Heart right ventricle (tissue), 16 donors: ENCODE measurements at places on chromosomes 16 and 17.

DNA sequence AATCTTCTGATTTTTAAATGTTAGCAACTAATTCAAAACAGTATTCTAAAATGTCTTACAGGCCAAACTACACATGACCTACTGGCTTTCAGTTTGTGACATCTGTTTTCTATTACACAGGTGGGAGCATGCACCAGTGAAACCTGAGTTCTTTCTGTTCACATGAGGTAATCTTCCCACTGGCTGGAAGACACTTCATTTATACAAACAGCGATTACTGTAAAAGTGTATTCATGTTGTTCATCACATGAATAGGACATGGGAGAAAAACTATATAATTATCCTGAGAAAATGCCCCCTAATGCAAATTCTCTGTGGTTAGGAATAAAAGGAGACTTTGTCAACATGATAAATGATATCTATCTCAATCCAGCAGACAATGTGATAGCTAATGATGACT is 11.1 kb upstream of the PIK3R5 start:
- DNase-seq, result no peak

GRCh38 chr16:9061358-9061813 is 30.1 kb upstream of the HAPSTR1 start:
- peak; percentile 37 for DNase-seq

GRCh38 chr16:55622272-55622671 is 33.5 kb upstream of the SLC6A2 start:
- DNase-seq, result no peak

GRCh38 chr16:73617738-73618137 is 569.8 kb upstream of the ZFHX3 start:
- no peak for DNase-seq

GRCh38 chr16:796296-797119 is 4.0 kb downstream of the GNG13 start:
- DNase-seq, result no peak

DNA sequence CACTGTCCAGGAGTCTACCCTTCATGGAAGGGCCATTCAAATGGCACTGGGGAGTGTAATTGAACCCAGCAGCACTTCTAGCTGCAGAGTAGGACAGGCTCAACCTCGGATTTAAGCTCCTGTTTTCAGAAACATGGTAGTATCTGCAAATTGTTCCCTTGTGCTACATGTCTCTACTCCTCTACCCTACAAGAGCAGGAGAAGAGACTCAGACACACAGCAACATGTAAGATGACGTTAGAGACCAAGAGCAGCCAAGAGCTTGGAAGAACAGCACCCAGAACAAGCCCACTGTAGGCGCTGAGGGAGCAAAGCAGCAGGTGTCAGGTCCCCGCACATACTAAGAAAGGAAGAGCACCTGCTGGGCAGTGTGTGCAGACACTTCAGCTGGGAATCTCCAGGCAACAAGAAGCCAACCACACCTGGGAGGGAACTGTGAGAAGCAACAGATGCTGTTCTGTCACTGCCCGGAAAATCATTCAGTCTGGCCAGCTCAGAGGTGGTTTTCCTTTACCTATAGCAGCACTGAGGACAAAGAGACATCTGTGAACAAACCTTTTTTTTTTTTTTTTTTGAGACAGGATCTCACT is 35.6 kb upstream of the MNT start:
- DNase-seq, result no peak

- DNase-seq, result no peak
Observed at GRCh38 chr17:74004056-74004455, 199.4 kb upstream of the RPL38 start.

DNA sequence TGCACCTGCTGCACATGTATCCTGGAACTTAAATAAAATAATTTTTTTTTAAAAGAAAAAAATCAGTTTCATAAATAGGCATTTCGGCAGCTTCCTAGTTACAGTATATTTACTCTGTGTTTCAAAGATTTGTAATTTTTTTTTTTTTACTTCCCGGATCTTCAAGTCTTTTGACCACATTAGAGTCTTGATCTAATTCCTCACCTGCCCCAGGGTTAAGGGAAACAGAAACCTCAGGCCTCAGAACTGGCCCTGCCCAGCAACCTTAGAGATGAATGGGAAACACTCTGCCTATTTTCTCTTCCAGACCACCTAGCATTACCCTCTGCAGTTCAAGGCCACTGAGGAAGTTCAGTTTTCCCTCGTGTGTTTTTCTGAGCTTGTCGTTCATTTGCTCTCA is 304.0 kb downstream of the MAF start:
- DNase-seq, result no peak

GRCh38 chr16:49338611-49339265 is 34.9 kb upstream of the C16orf78 start:
- no peak for DNase-seq

GRCh38 chr17:80025796-80026195 is 9.9 kb downstream of the TBC1D16 start:
- no peak for DNase-seq

- no peak for DNase-seq
Observed at GRCh38 chr17:683499-684254, 31.0 kb downstream of the VPS53 start.

GRCh38 chr17:917391-917811 is 62.2 kb downstream of the NXN start:
- DNase-seq, result peak; percentile 44

- DNase-seq, result no peak
Observed at GRCh38 chr17:19319771-19320505, 42.6 kb downstream of the B9D1 start.

GRCh38 chr17:39627047-39627711 is 427 bp downstream of the PPP1R1B start:
- DNase-seq, result no peak

- DNase-seq, result no peak
Observed at GRCh38 chr17:78653382-78653781, 76.2 kb upstream of the DNAH17 start.

- DNase-seq, result no peak
Observed at GRCh38 chr17:39678340-39679116, 9.3 kb downstream of the PGAP3 start.

DNA sequence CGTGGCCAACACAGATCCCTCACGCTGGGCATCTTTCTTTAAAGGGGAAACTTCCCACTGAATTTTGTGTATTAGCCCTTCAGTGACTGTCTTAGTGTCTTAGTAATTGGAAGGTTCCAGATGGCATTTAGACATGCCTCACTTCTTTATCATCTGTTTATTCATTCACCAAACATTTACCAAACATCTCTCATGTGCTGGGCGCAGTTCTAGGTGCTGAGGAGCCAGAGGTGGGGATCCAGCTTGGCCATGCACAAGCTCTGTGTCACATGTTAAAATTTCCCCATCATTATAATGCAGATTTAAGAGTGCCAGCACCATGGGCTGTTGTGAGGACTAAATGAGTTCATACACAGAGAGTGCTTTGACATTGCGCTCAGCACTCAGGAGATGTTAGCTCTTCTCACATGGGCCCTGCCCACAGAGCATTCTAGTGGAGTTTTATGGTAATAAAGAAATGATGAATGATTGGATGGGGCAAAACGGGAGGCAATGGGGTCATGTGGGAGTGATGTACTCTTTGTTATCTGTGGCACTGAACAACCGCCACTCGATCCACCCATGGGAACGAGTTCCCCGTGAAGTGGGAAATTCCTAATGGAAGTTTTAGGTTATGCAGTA is 119.7 kb downstream of the SNX29 start:
- no peak for DNase-seq

DNA sequence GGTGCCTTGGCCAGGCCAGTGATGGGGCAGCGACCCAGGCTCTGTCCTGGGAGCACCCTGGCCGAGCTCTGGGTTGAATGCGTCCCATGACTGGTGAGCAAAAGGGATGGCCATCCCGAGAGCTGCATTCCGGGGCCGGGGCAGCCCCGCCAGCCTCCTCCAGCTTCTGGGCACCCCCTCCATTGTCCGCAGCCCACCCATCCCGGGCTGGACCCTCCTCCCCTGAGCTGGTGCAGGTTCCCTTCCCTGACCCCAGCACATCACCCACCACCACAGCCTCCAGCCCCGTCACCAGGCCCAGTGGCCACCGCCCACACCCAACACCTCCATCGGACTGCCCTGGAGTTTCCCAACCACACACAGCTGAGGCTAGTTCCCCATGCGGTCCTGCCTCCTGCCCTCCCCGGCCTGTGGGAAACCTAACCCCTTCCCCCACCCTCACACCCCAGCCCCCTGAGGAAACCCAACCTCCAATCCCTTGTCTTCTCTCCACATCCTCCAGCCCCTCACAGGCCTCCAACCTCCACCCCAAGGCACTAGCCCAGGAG is 16.2 kb upstream of the PVALEF start:
- DNase-seq, result no peak

- no peak for DNase-seq
Observed at GRCh38 chr17:66098040-66098439, 93.9 kb downstream of the CEP112 start.

- no peak for DNase-seq
Observed at GRCh38 chr16:55498101-55498500, 10.8 kb upstream of the LPCAT2 start.

DNA sequence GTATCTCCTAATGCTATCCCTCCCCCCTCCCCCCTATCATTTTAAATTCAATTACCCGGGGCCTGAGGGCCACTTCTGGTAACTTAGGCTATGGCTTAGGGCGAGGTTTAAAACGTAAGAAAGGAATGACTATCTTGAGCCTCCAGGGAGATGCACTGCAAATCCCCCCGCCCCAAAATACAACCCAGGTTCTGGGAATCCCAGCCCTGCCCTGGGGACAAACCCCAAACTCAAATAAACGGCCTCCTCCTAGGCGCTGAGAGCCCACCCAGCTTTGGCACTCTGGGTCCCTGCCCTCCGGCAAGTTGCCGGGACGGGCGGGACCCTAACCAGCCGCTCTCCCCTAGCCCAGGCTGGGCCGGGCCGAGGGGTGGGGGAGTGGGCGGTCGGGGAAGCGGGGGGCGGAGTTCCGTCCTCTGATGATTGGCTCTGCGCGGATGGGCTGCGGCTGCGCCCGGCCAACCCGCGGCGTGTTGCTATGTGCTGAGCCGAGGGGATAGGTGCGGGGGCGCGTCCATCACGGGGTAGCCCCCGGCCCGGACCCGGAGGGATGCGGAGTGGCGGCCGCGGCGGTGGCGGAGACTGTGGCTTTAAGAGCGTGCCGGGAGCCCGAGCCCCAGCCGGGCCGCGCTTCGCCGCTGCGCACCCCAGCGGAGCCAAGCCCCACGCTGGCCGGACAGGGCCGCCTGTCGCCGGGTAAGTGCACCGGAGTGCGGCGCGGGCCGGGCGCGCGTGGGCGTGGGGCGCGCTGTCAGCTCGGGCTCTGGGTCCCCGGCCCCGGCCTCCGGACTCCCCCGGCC is at the start of gene YPEL2:
Gene YPEL2 (plus strand): TSS at position 527 of the 800 bp plus-strand sequence. CDS start 21,755 bp downstream, outside the sequence.
- peak; percentile 98 for DNase-seq

- DNase-seq, result no peak
Observed at GRCh38 chr16:29736112-29736511, 9.7 kb downstream of the C16orf54 start.

DNA sequence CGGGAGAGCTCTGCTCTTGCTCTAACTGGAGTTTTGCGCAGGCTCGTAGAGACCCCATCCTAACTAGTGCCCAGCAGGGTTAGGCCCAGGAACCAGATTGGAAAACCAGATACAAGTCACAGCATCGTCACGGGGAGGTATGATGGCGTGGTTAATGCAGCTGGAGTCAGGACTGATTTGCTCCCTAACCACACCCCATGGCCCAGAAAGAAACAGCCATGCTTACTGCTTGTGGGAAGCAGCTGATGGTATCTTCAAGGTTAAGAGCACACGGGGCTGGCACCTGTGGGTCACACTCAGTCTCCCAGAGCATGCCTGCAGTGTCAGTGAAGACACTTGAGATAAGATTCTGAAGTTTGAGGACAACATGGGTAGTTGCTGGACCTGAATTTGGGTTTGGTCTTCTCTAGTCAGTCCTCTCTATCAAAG is 60.2 kb downstream of the WIPI1 start:
- DNase-seq, result no peak

DNA sequence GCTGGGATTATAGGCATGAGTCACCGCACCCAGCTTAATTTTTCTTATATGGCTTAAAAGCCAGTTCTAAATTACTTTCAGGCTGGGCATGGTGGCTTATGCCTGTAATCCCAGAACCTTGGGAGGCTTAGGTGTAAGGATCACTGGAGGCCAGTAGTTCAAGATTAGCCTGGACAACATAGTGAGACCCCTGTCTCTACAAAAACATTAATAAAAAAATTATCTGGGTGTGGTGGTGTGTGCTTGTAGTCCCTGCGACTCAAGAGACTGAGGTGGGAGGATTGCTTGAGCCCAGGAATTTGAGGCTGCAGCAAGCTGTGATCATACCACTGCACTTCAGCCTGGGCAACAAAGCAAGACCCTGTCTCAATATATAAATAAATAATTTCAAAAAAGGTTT is 10.8 kb upstream of the SMARCD2 start:
- no peak for DNase-seq
